ENCODE measurements at places on chromosomes 16 and 17. TPM values are rescaled to one million over a fixed set of nuclear protein-coding genes. Genes with fewer than 3 reads are reported as not detected.
A peak's percentile ranks its signal among the peaks of the same experiment; 100 is the strongest.

Gene SLC16A13
- 15.6 TPM for total RNA-seq

Gene RPL13
- total RNA-seq: 4,444 TPM

Gene IKZF3
- total RNA-seq: 108 TPM

Gene SARM1
- total RNA-seq: 26.0 TPM

Gene TBC1D3
- total RNA-seq: not detected

Gene FLCN
- 49.1 TPM for total RNA-seq

Gene MFSD6L
- 0.13 TPM for total RNA-seq

Gene TEKT5
- total RNA-seq: not detected

Gene MMP25
- 4.1 TPM for total RNA-seq

Gene KIFC3
- total RNA-seq: 4.1 TPM

Gene CFAP97D1
- total RNA-seq: not detected

Gene KCTD13
- total RNA-seq: 82.2 TPM

GRCh38 chr17:47851764-47852112 lies 775 bp upstream of the SP6 start:
- no peaks in the 10 kb centered on the region for H3K36me3 ChIP-seq
- peaks cover 4% of the 10 kb centered on the region for H3K4me1 ChIP-seq
- peak overlapping the region; percentile 17 for H3K4me3 ChIP-seq

DNA sequence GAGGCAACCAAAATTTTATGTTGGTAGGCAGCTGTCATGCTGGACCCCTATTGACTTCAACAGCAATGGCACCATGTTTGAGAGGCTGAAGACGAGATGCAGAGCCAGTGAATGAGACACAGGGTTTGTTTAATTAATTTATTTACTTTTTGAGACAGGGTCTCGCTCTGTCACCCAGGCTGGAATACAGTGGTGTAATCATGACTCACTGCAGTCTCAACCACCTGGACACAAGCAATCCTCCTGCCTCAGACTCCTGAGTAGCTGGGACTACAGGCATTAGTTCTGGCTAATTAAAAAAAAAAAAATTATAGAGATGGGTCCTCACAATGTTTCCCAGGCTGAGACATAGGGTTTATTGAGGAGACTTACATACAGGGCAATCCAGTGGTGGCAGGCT lies 36.2 kb upstream of the PPM1D start:
- no peaks in the 10 kb centered on the region for H3K36me3 ChIP-seq
- H3K4me1 ChIP-seq: no peaks in the 10 kb centered on the region

- H3K27me3 ChIP-seq: no peaks in the 10 kb centered on the region
- no peak overlapping the region for H3K27ac ChIP-seq
- no peaks in the 10 kb centered on the region for H3K36me3 ChIP-seq
Observed at GRCh38 chr17:31731118-31731517, 127.9 kb downstream of the COPRS start.

DNA sequence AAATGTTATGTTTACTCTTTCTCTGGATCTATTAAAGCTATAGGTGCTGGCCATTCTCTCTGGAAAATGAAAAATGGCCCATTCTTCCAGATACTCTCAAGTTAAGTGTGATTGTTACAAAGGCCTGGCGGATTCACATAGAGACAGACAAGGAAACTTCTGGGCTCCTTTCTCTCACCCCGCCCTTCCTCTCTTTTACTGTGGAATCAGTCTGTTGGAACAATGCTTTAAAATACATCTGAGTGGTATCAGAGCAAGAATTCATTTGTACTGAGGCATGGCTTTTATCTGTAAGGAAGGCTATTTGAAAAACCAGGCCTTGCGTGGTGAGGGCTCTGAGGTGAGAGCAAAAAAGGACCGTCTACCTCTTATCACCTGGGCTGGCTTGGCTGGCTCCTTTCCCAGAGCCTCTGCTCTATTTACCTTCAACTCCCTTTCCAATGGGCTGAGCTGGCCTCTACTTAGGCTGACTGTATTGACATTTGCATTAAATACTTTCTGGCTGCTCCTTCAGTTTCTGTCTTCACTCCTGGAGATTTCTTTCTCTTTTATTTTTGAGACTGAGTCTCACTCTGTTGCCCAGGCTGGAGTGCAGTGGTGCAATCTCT lies 274.0 kb downstream of the PHKB start:
- H3K4me3 ChIP-seq: no peak overlapping the region
- H3K27me3 ChIP-seq: no peaks in the 10 kb centered on the region
- no peak for DNase-seq
- H3K36me3 ChIP-seq: no peaks in the 10 kb centered on the region

- no peaks in the 10 kb centered on the region for H3K27me3 ChIP-seq
- H3K36me3 ChIP-seq: no peaks in the 10 kb centered on the region
- H3K4me3 ChIP-seq: no peak overlapping the region
- peaks cover 5% of the 10 kb centered on the region for H3K4me1 ChIP-seq
- no peak for DNase-seq
- H3K27ac ChIP-seq: no peak overlapping the region
Observed at GRCh38 chr17:68498479-68499326, 13.5 kb upstream of the PRKAR1A start.

- peak overlapping the region; percentile 60 for H3K27ac ChIP-seq
- peak overlapping the region; percentile 84 for H3K4me3 ChIP-seq
- H3K36me3 ChIP-seq: no peaks in the 10 kb centered on the region
- peaks cover 10% of the 10 kb centered on the region for H3K4me1 ChIP-seq
- DNase-seq: peak; percentile 21
Observed at GRCh38 chr17:32007463-32008298, 498 bp downstream of the LRRC37B start.

GRCh38 chr17:307741-308507 lies 44.7 kb downstream of the RPH3AL start:
- peaks cover 3% of the 10 kb centered on the region for H3K4me1 ChIP-seq
- H3K27ac ChIP-seq: no peak overlapping the region
- no peaks in the 10 kb centered on the region for H3K36me3 ChIP-seq
- no peak overlapping the region for H3K4me3 ChIP-seq
- DNase-seq: no peak

DNA sequence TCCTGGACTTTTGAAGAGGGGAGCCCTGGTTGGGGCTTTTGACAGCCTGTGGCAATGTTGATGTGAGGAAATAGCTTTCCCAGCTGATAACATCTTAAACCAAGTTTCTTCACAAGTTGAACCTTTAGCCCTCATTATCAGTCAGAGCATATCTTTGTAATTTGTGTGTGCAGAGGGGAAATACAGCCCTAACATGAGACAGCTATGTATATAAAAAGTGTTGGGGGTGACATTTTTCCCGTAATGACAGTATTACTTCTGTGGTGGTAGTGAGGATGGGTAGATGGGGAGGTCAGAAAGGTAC lies 221.1 kb downstream of the FTO start:
- H3K27me3 ChIP-seq: no peaks in the 10 kb centered on the region
- peaks cover 4% of the 10 kb centered on the region for H3K4me1 ChIP-seq
- no peak overlapping the region for H3K4me3 ChIP-seq
- H3K27ac ChIP-seq: no peak overlapping the region
- no peaks in the 10 kb centered on the region for H3K36me3 ChIP-seq

DNA sequence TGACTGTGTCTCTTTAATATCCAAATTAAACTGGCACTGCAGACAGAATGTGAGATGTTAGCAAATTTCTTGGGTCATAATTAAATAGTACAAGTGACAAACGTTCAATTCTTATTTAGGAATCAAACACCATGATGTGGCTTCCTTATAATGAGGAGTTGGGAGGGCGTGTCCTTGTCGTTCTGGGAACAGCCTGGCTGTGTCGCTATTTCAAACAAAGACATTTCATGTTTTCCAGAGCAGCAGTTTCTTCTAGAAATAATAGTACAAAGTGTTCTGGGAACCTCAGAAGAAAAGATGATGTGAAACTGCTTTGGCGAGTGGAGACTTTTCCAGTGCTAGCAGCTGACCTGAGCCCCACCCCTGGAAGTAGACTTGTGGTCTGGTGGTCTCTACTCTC lies 301.7 kb upstream of the N4BP1 start:
- no peaks in the 10 kb centered on the region for H3K4me1 ChIP-seq
- DNase-seq: no peak
- no peak overlapping the region for H3K4me3 ChIP-seq

DNA sequence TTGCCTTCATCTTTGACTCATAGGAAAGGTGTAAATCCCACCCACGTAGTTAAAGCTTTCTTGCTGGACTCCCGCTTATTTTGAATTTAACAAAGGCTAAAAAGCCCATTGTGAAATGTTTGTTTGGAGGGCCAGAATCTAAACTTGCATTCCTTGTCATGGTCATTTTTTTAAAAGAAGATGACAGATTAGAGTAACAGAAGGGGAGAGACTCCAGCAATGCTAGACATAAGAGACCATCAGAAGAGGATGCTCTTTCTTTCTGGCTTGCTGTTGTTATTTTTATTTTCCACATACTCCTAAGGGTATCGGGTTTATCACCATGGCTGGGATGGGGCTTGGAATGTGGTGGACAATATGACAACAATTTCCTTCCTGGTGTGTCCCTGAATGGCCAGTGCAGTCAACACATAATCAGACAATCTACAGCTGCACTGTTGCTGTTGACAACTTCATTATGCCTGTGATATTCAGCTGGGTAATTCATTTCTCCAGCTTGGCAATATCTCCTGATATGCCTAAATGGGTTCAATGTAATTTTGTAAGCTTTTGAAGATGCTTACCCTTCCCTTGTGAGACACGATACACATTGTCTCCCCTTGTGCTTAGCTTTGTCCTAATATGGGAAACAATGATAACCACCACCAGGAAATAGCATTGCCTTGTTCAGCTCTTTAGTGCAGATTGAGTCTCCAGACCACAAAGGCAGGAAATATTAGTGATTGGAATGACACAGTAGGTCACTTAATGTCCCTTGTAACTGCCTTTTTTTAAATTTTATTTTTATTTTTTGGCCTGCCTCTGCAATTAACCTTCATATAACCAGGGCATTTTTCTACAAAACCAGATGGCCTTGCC lies 164.3 kb downstream of the ANKFN1 start:
- no peak for DNase-seq
- no peak overlapping the region for H3K27ac ChIP-seq

GRCh38 chr16:57803134-57803990 lies 1.1 kb upstream of the KIFC3 start:
- H3K27ac ChIP-seq: no peak overlapping the region

DNA sequence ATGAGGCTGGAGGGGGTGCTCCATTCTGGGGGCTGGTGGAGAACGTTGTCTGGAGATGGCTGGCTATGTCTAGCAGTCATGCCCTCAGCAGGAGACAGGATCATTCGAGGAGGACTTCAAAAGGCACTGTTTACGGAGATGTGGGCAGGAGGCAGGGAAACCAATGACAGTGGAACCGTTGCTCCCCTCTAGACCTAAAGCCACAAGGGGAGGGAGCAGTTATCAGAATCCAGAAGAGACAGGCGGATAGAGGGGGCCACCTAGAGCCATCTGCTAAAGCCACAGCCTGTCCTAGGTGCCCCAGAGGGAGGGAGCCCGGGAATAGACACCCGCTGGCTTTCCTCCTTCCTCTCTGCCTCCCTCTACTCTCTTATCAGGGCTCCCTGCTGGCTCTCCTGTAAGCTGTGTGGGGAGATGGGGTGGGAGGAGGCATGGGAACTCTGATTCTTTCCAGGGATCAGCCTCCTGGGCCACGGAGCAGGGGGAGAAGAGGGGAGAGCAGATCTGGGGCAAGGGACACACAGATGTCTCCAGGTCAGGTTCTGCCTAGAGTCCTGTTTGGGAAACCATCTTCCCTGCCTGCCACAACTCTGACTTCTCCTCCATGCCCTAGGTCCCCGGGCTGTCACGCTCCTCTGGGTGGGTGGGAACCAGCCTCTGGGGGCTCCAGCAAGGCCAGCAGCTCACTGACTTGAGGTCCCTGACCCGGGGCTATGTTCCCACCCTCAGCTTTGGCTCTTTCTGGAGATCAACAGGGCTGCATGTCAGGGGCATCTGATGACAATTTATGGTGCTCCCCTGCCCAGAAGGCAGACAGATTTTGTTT lies 42.3 kb downstream of the IRX3 start:
- no peak for DNase-seq
- H3K36me3 ChIP-seq: no peaks in the 10 kb centered on the region
- H3K27ac ChIP-seq: no peak overlapping the region
- H3K4me3 ChIP-seq: no peak overlapping the region

GRCh38 chr17:55965051-55965450 lies 188.2 kb upstream of the ANKFN1 start:
- H3K27ac ChIP-seq: no peak overlapping the region
- H3K4me1 ChIP-seq: no peaks in the 10 kb centered on the region
- H3K27me3 ChIP-seq: no peaks in the 10 kb centered on the region
- no peak overlapping the region for H3K4me3 ChIP-seq
- DNase-seq: no peak

GRCh38 chr16:10408824-10409381 lies 23.0 kb downstream of the ATF7IP2 start:
- no peaks in the 10 kb centered on the region for H3K4me1 ChIP-seq
- no peak overlapping the region for H3K4me3 ChIP-seq
- H3K36me3 ChIP-seq: peaks cover 16% of the 10 kb centered on the region
- no peak for DNase-seq
- no peak overlapping the region for H3K27ac ChIP-seq
- no peaks in the 10 kb centered on the region for H3K27me3 ChIP-seq

- peaks cover 19% of the 10 kb centered on the region for H3K27me3 ChIP-seq
- H3K4me1 ChIP-seq: no peaks in the 10 kb centered on the region
Observed at GRCh38 chr16:52548261-52549010, 1.5 kb upstream of the TOX3 start.

- peaks cover 18% of the 10 kb centered on the region for H3K4me1 ChIP-seq
- no peak for DNase-seq
- H3K36me3 ChIP-seq: no peaks in the 10 kb centered on the region
- H3K4me3 ChIP-seq: no peak overlapping the region
- H3K27ac ChIP-seq: no peak overlapping the region
- H3K27me3 ChIP-seq: no peaks in the 10 kb centered on the region
Observed at GRCh38 chr17:64657610-64658125, 4.4 kb downstream of the SMURF2 start.

DNA sequence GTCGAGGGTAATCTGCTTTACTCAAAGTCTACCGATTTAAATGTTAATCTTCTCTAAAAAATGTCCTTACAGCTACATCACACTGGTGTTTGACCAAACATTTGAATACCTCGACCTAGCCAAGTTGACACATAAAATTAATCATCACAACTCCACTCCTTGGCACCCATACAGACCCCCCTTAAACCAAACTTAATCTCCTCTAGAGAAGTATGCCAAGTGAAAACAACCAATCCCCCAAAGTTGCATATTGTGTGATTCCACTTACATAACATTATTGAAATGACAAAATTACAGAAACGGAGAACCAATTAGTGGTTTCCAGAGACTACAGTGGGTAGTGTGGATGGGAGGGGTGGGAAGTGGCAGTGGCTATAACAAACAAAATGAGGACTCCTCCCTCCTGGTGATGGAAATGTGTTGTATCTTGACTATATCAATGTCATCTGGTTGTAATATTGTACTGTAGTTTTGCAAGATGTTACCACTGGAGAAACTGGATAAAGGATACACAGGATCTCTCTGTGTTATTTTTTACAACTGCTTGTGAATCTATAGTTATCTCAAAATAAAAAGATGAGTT lies 39.4 kb downstream of the CAPNS2 start:
- no peak overlapping the region for H3K27ac ChIP-seq
- H3K4me1 ChIP-seq: no peaks in the 10 kb centered on the region
- no peaks in the 10 kb centered on the region for H3K36me3 ChIP-seq
- H3K4me3 ChIP-seq: no peak overlapping the region
- no peak for DNase-seq

- H3K4me3 ChIP-seq: no peak overlapping the region
- H3K27ac ChIP-seq: no peak overlapping the region
- no peaks in the 10 kb centered on the region for H3K36me3 ChIP-seq
- no peak for DNase-seq
- H3K4me1 ChIP-seq: no peaks in the 10 kb centered on the region
Observed at GRCh38 chr16:77974883-77975282, 47.5 kb upstream of the CLEC3A start.

GRCh38 chr16:164827-165538 lies 795 bp upstream of the HBM start:
- DNase-seq: no peak
- H3K4me1 ChIP-seq: peaks cover 4% of the 10 kb centered on the region
- H3K4me3 ChIP-seq: no peak overlapping the region
- H3K27me3 ChIP-seq: peaks cover 75% of the 10 kb centered on the region
